ENCODE measurements at places on chromosomes 11 and 22. TPM values are rescaled to one million over a fixed set of nuclear protein-coding genes. Genes with fewer than 3 reads are reported as not detected.

UPK2 gene
- not detected for total RNA-seq

DNA sequence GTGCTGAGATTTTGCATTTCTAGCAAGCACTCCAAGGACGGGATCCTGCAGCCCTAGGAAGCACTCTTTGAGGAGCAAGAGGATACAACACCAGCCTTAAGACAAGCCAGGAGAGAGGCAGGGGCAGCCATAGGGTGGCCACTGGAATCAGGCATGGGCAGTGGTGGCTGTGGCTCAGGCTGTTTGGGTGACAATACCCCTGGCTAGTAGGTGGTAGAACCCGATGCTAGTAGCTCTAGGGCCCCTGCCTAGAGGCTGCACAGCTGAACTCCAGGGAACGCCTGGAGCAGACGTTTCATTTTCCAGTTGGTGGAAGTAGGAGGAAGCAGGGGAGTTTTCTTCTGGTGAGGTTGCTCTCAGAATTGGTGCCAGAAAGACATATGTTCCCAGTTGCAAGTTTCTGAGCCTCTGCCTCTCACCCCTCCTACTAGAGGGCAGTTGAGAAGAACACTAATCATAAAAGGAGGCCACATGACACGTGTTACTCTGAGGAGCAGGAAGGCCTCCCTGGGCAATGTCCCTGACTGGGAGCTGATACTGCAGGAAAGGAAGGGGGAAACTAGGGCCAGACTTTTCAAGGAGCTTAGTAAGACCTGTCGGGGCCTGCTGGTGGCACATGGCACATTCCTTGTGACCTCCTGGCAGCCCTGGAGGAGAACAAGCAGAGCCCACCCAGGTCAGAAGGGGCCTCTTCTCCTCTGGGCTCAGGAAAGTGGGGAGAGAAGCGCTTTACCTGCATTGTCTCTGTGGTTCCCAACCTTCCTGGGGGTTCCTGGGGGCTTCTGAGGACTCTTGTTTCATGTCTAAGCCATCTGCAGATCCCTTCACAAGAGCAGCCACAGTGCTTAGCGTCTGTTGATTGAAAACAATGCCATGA lies 56.6 kb upstream of the DRD2 start:
- H3K36me3 ChIP-seq = no peaks in the 10 kb centered on the region
- DNase-seq = no peak
- H3K27me3 ChIP-seq = peaks cover 2% of the 10 kb centered on the region
- no peak overlapping the region for H3K4me3 ChIP-seq
- peaks cover 4% of the 10 kb centered on the region for H3K4me1 ChIP-seq

DNA sequence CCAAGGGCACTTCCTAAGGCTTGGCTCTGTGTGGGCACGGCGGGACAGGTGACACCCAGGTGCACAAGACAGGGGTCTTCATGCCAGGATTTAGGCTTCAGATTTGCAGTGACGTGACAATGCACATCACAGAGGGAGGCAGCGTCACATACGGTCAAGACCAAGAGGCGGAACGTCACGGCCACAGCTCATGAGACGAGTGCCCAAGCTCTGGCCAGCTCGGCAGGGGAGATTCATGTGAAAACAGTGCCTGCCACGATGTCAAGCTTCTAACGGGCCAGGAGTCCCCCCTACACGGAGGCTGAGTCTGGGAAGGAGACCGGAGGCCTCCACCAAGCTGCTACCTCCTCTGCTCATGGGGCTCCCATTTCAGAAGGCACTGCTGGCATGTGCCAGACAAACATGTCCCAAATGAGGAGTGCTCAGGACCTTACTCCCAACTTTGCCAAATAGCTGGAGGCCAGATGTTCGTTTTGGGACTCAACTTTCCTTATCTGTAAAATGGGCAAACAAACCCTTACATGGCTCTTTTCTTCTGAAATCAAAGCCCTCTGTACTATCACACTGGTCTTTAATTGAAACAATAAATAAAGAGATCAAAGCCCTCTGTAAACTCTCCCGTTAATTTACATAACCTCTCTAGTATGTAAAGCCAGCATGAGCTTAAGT lies 16.6 kb downstream of the VPS37C start:
- peaks cover 12% of the 10 kb centered on the region for H3K27me3 ChIP-seq
- DNase-seq = no peak
- peaks cover 22% of the 10 kb centered on the region for H3K4me1 ChIP-seq
- H3K4me3 ChIP-seq = peak overlapping the region; percentile 11
- H3K36me3 ChIP-seq = peaks cover 4% of the 10 kb centered on the region

DNA sequence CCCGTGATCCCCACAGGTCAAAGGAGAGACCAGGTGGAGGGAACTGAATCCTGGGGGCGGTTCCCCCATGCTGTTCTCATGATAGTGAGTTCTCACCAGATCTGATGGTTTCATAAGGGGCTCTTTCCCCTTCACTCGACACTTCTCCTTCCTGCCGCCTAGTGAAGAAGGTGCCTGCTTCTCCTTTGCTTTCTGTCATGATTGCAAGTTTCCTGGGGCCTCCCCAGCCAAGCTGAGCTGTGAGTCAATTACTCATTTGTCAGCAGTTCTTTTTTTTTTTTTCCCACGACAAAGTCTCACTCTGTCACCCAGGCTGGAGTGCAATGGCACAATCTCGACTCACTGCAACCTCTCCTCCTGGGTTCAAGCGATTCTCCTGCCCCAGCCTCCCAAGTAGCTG lies 1530.4 kb downstream of the BRD1 start:
- no peak overlapping the region for H3K27ac ChIP-seq
- DNase-seq = no peak
- H3K36me3 ChIP-seq = no peaks in the 10 kb centered on the region
- peaks cover 2% of the 10 kb centered on the region for H3K27me3 ChIP-seq
- H3K4me1 ChIP-seq = no peaks in the 10 kb centered on the region

GRCh38 chr11:100731471-100731870 lies 44.4 kb downstream of the ARHGAP42 start:
- H3K27ac ChIP-seq = no peak overlapping the region
- no peaks in the 10 kb centered on the region for H3K36me3 ChIP-seq
- no peak overlapping the region for H3K4me3 ChIP-seq
- peaks cover 3% of the 10 kb centered on the region for H3K27me3 ChIP-seq
- peaks cover 11% of the 10 kb centered on the region for H3K4me1 ChIP-seq

- no peaks in the 10 kb centered on the region for H3K36me3 ChIP-seq
- H3K4me3 ChIP-seq = no peak overlapping the region
These were observed 455.1 kb upstream of the ARHGAP42 start for GRCh38 chr11:100232006-100232405.
